ENCODE measurements at places on chromosomes 7 and 10.

- ATAC-seq = no peak
Measured at GRCh38 chr10:70433581-70434280, 7.8 kb downstream of the NODAL start.

DNA sequence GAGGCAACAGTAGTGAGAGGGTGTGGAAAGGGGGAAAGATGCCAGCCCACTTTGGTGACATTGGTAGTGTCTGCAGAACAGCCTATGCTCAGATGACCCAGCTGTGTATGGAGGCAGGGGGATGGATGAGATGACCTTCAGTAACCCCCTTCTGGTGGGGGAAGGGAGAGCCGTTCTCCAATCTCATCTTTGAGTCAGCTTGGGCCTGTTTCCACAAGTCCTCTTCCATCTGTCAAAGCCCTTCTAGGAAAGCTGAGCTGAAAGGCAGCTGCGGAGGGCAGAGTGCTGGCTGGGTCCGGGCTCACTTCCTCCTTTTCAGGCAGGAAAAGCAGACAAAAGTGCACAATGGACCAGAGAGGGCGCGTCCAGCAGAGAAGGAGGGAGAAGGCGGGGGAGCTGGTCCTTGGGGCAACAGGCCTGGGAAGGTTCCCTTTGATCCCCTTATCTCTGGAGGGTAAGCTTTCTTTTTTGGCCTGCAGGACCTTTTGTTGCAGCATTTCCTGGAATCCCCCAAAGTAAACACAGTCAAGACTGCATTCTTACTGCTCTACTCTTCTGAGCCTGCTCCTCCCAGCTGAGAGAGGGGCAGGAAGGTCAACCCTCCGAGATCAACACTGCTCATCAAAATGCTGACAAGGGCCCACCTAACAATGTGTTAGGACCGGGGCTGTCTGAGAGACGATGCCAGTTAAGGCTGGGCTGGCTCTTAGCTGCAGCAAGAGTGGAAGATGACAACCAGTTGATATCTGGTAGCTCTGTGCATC is 1.2 kb upstream of the LRMDA start:
- peak; percentile 43 for ATAC-seq

- ATAC-seq = no peak
Measured at GRCh38 chr7:1021366-1021765, 23.0 kb upstream of the GPR146 start.

GRCh38 chr10:98323221-98324164 is 55.5 kb upstream of the LOXL4 start:
- ATAC-seq = peak; percentile 99

All from motor neuron (in vitro differentiated cells).